NB4 (cell line): ENCODE measurements at places on chromosomes 13 and 19.

GRCh38 chr13:26992951-26993719, 178.5 kb downstream of the USP12 start:
- DNase-seq = no peak

GRCh38 chr19:30890033-30890432, 459.2 kb downstream of the TSHZ3 start:
- no peak for DNase-seq

DNA sequence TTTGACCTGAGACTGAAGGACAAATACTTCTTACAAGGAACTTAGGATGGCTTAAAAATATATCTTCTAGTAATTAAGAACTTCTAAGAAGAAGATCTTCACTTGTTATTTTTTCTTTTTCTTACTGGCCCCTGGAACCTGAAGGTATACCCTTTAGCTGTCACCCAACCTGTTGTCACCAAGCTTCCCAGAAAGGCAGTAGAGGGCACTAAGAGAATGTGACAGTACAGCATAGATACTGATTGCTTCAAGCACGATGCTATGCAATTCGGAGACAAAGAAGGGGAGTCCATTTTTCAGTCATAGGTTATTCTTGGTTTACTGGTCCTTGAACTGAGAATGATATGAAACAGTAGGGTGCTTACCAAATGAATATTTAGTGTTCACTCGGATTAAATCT, 208.3 kb upstream of the PCDH9 start:
- DNase-seq = peak; percentile 9

- DNase-seq = no peak
Measured at GRCh38 chr13:41490371-41491015, 33.1 kb downstream of the RGCC start.

DNA sequence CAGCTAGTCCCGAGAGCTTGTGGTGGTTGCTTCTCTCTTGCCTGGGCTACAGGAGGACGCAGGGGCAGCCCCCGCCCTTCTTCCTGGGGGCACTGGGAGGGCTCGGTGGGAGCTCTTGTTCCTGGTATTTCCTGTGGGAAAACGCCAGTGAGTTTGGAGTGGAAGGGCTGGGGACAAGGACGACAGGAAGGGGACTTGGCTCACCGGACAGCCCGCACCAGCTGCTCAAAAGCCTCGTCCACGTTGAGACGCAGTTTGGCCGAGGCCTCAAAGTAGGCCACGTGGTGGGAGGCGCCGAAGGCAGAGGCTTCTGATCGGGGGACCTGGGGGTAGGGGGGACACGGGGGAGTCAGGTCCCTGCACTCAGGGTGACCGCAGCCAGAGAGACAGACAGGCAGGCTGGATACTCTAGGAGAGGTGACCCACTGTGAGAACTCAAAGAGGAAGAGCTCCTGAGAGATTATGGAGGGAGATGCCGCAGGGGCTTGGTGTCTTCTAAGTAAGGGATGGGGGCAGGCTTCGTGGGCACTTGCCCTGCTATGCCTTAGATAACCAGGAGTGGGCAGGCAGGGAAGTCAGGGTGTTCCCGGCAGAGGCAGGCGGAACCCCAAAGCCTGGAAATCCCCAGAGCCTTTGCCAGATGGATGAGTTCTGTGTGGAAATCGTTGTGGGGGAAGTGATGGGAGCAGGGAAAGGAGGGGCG, 4.3 kb downstream of the RRAS start:
- DNase-seq = peak; percentile 37

DNA sequence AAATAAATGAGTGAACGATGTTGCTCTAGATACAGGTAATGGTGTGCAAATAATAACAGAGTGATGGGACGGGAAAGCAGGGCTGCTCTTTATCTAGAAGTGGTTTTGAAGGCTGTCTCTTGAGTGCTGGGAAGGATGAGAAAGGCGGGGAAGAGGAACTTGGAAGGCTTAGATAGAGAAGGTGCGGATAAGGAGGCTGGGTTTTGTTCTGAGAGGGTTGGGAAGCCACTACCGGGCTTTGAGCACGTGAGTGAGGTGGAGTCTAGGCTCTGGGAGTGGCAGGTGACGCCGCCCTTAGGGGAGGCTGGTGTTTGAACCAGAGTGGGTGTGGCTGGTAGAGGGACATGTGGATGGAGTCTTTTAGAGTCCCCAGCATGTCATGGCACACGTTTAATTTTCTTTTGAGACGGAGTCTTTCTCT, 811 bp downstream of the ARMC6 start:
- DNase-seq = peak; percentile 93

DNA sequence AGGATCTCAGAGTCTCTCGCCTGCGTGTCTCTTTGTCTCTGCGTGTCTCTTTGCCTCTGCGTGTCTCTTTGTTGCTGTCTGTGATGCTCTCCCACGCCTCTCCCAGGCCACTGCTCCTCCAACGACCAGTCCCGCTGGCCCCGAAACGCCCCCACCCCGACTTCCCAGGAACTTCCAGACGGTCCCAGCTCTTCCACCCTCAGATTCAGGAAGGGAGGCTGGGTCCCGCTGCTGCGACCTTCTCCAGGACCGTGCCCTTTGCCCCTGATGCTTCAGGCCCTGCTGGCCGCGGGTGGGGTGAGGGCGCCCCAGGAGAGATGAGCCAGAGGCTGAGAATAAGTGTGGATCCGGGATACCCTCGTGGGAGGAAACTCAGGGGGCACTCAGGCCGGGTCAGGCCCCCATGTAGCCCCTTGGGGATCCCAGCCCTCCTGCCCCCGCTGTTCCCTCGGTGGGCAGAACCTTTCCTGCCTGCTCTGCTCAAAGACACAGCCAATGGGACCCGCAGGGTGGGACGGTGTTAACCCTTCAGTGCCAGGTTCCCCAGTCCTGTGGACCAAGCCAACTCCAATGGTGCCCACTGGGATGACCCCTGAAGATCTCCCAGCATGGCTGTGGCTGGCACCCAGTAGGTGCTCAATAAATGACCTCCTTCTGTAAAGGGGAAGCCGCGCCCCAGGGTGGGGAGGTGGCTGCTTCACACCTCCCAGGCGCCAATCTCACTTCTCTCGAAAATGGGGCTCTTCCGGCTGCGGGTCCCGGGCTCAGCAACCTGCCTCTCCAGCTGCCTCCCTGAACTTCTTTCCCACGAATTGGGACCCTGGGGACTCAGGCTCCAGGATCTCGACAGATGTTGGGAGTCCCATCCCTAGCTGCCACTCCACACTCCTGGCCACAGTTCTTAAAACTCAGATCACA, 1.5 kb upstream of the S1PR5 start:
- DNase-seq = no peak

GRCh38 chr13:32175307-32175706, 139.9 kb downstream of the ZAR1L start:
- DNase-seq = no peak

DNA sequence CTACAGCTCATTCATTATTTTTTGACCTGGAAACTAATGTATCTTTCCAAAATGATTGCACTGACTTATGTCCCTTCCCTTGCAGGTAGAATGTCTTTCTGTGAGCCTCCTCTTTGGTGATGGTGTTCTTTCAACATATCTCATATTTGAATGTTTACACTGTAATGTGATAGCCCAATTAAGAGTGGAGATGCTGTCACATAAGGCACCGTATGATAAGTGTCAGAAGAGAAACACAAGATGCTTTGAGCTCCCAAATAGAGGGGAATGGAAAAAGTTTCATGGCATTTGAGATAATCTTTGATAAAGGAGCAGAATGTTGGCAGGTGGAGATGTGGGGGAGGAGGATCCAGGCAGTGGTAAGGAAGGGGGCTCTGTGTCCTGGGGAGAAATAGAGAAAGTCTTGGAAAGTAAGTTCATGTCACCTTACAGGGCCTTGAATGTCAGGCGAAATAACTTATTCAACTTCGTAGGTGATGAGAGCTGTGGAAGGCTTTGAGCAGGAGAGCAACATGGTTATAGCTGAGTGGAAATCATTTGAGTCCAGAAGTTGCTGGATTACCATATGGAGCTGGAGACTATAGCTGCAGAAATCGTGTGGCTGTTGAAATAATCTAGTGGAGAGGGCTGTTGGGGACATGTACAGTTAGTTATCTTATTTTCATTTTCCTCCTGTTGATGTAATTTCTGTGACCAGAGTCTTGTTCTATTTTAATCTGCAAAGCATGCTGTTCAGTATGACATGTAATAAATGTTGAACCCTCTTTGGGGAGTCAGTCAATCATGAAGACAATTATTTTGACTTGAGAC, 10.3 kb upstream of the RNF113B start:
- no peak for DNase-seq

- DNase-seq = no peak
Measured at GRCh38 chr19:6209233-6209632, 70.5 kb downstream of the MLLT1 start.

GRCh38 chr13:32791545-32792172, 205.4 kb downstream of the PDS5B start:
- DNase-seq = peak; percentile 44

DNA sequence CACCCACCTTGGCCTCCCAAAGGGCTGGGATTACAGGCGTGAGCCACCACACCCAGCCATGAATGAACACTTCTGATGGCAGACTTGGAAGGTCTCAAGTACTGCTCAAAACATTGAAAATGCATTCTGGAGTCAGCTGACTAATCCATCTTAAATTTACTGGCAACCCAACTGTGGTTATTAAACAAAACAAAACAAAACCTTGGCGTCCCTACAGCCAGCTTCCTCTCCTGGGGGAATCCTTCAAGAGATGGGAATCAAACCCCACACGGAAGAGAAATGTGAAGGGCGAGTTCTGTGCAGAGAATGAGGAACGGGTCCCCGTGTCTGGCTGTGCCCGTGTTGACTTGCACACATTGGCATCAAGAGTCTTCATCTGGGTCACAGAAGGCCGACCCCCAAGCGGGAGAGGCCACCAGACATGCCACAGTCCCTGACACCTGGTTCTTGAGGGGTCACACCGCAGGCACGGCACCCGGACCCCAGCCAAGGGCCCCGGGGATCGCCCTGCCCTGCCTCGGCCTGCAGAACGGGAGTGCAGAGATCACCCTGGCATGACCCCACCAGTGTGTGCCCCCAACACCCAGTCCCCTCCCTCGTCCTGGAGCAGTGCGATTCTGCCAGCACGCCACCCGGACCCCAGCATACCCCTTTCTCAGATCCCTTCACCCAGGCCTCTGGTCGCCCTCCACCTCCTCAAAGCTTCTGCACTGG, 3.2 kb downstream of the MAP2K2 start:
- no peak for DNase-seq

- DNase-seq = no peak
Measured at GRCh38 chr19:3151563-3152418, 16.0 kb downstream of the GNA15 start.

DNA sequence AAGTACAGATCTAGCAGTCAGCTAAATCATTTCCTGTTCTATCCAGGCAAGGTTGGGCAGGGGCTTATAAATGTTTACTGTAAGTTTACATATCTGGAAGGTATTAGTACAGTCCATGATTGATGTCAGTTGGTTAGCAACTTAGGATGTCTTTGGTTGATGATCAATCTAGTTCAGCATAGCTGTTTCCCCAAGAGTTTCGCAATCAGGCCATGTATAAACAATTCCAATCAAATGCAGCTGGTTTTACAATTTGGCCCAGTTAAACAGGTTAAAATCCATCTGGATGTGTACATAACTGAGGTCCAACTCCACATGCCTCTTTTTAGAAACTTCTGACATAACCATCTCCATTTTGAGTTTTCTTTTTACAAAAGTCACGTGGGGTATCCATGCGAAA, 6.9 kb downstream of the ZNF221 start:
- DNase-seq = no peak

- no peak for DNase-seq
Measured at GRCh38 chr13:113050734-113051431, 54.7 kb upstream of the F7 start.
